ENCODE measurements at places on chromosomes 6 and 20. TPM values are rescaled to one million over a fixed set of nuclear protein-coding genes. Genes with fewer than 3 reads are reported as not detected.

DNA sequence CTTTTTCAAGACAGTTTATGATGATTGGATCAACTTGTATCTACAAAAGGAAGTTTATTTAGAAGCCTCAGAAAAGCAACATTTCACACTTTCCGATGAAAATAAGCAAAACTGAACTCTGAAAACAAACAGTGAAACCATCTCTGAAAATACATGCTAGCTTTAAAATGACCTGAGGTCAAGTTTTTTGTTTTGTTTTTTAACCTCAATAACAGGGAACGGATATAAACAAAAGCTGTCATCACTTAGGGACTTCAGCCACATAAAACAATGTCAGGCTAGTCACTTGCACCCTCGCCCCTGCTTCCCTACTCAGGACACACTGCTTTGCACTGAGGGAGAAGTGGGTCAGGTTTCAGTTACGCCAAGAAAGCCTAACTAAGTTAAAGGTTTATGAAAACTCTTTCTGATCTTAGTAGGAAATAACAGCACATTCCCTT, 11.6 kb downstream of the BACH2 start:
- no peak for DNase-seq

DNA sequence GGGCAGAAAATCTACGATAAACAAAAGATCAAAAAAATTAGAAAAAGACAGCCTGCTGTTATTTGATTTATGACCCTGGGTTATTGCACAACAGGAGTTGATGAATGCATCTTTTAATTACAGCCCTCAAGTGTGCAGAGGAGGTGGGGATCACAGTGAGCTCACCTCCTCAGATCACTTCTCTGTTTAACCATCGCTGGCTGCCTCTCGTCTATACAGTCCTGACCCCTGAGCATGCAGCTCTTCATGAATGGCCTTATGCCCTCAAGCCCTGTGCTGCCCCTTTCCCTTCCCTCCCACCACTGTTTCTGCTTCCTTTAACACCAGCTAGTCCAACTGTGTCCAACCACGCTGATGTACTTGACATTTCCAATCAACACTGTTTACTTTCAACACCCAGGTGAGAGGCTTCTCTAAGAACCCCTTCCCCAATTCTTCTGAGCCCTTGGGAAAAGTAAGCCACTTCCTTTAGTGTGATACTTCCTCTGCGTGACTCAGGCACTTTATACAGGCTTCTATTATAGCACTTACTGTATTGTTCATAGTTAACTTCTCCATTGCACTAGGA, 60.6 kb upstream of the RIPOR2 start:
- no peak for DNase-seq

- DNase-seq, result peak; percentile 69
Measured at GRCh38 chr6:160085713-160086505, 35.7 kb upstream of the SLC22A1 start.

DNA sequence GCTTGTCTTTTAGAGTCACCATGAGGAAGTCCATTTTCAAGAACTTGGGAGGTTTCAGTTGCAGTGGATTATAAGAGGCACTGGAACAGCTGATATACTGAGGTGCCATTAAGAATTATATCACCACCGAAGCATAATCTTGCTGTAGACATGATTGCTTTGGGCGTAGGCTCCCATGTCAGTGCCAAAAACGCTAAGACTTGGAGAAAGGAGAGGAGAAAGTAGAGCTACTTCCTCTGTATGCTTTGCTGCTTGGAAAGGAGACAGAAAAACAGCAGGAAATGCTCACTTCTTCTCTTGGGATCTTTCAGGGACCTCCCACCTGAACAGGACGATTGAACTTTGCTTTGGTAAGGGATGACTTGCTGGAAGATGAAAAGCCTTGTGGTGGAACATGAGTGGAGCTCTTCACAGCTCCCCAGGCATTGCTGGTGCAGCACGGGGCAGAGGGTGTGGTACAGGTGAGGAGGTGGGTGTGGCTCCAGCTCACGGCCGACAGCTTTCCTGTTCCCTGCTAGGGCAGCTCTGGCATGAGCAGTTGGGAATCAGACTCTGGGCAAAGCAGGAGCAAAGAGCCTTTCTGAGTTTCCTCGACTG, 190.4 kb upstream of the JAG1 start:
- DNase-seq, result peak; percentile 86

DNA sequence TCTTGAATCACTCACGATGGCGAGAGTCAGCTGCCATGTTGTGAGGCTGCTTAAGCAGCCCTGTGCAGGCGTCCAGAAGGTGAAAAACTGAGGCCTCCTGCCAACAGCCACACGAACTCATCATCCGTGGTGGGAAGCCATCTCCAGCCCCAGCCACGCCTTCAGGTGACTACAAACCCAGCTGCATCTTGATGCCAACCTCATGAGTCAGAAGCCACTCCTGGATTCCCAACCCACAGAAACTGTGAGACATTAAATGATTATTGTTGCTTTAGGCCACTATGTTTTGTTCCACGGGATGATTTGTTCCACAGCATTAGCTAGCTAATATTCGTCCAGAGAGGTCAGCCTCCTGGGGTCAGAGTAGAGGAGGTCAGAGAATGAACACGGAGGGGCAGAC, 80.5 kb downstream of the SNX5 start:
- peak; percentile 43 for DNase-seq

DNA sequence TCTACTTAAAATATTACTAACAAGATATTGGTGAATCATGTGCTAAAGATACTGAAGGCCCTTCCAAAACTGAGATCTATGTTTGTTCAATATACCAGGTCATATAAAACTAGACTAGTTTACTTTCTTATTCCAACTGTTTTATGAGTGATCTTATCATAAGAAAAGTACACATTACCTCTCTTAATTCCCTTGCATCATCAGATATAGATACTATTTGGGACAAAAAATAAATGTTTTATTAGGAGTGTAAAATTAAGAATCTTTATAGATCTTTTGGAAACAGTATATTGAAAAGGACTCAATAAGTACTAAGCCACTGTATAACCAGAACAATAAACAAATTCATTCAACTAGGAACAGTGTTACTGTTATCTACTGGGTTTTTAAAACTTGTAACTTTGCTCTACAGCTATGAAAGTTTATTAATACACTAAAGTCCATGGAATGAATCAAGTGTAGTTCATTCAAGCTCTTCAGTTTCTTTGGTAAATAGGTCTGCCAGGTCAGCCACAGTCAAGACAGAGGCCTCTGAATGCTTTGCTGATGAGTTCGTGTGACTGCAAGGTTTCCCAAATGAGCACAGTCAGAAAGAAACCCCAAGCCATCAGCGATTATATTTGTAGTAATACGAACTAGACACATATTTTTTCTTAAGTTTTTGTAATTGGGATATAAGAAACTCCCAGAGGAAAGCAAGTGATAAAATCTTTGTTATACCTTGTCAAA, 71.8 kb upstream of the FBXO30 start:
- DNase-seq, result no peak

The GRIK2 gene
- total RNA-seq, result not detected

DNA sequence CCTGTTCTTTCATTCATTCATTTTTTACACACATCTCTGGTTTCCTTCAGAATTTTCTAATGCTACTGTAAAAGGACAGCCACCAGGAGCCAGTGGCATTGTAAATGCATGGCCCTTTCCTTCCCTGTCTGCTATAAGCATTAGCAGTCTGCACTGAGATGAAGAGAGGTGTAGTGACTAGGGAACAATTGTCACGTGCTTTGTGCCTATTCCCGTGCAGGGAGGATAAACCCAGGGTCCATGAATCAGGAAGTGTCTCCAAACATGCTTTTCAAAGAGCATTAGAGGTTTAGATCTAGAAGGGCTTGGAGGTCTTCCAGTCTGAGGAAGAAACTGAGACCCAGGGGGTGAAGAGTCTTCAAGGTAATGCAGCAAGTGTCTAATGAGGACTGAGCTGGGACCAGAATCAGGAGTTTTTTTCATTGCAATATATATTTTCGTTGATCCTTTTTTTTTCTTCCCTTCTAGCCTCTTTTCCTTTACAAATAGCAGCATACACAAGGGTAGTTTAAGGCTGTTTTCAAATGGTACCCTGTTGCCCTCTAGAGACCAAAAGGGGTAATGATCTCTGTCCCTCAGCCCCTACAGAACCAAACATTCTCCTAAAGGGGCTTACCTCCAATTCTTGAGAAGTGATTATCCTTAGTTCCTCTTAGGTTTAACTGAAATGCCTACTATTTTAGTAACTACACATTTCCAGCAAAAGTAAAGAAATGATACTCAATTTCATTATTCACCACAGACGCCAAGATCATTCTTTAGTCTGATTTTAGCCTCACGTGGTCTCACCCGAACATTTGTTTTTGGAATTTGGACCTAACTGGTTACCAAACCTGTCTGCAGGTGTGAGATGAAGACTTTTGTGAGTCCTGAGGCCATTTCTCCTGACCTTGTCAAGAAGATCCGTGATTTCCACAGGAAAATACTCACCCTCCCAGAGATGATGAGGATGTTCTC, 6.6 kb downstream of the TRIM15 start:
- DNase-seq, result no peak

DNA sequence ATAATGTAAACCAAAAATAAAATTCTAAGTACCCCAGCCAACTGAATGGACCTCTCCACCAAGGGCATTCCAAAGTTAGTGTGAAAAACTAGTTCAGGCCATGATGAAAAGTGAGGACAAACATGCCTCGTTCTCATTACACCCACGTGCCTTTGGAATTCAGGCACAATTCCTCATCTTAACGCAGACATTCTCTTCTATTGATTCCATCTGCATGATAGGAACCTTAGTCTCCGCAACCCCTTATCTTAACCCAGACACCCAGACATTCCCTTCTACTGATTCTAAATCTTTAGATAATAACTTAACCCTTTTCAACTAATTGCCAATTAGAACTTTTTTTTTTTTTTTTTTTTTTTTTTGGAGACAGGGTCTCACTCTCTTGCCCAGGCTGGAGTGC, 7.6 kb upstream of the SERPINB6 start:
- DNase-seq, result no peak

DNA sequence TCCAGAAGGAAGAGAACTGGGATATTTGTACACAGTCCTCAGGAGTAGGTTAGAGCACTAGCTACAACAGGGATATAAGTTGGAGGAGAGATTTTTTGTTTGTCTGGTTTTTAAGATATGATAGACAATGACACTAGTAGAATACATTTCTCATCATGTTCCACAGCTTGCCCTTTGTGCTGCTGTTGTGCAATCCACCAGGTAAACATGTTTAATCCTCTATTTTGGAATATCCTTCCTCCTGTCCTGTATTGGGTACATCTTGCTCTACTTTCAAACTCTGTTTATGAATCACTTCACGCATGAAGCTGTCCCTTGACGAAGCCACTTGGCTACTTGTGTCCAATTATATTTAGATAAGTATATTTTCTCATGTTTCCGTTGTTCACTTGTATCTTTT, 153.6 kb upstream of the TENT5A start:
- DNase-seq, result no peak

The TBXT gene
- total RNA-seq, result not detected

The EPPIN gene
- not detected for total RNA-seq

DNA sequence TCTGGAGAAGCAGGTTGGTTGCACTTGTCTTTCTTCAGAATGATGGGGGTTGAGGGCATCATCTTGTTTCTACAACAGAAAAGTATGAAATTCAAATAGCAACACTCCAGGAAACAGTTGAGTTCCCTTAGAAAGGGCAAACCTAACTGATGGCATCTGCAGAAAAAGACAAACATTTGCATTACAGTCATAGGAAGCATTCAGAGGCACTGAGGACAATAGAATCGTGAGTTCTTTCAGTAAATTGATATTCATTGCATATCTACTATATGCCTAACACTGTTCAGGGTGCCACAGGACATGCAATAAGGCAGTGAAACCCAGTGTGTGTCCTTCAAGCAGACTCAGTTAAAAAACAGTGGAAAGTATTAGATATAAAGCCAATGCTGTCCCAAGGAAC, 41.1 kb upstream of the OPN5 start:
- DNase-seq, result no peak

The EPHA7 gene
- 3.6 TPM for total RNA-seq

GRCh38 chr20:23125159-23125558, 39.0 kb upstream of the CD93 start:
- no peak for DNase-seq

GRCh38 chr20:53901064-53901463, 169.3 kb downstream of the BCAS1 start:
- peak; percentile 28 for DNase-seq

The CGA gene
- not detected for total RNA-seq

The C6orf58 gene
- total RNA-seq, result not detected

- DNase-seq, result no peak
Measured at GRCh38 chr20:10371467-10371866, 62.6 kb downstream of the MKKS start.

DNA sequence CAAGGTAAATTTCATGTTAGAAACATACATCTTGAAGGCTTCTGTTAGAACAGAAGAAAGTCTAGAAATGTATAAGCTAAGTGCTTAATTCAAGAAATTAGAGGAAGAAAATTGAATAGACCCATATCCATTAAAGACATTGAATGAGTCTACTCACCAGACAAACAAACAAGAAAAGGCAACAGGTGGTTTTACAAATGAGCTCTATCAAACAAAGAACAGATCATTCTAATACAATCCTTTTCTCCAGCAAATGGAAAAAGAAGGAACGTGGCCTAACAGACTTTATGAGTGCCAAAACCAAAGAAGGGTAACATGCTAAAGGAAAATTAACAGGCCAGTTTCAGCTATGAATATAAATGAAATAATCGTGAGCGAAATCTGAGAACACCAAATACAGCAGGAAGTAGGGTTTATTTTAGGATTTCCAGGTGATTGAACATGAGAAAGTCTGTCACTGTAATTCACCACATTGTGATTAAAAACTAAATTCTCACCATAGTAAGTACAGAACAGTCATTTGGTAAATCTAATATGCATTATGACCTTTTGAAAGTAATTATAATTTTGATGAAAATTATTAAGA, 22.6 kb downstream of the MTHFD1L start:
- DNase-seq, result no peak

GRCh38 chr6:146481527-146481926, 62.1 kb upstream of the RAB32 start:
- no peak for DNase-seq

The ATRN gene
- 6.8 TPM for total RNA-seq

The HLA-DOB gene
- not detected for total RNA-seq
